ENCODE measurements at places on chromosomes 5 and 9.

GRCh38 chr5:93572608-93573353 is 8.2 kb downstream of the NR2F1-AS1 start:
- peak; percentile 72 for DNase-seq

DNA sequence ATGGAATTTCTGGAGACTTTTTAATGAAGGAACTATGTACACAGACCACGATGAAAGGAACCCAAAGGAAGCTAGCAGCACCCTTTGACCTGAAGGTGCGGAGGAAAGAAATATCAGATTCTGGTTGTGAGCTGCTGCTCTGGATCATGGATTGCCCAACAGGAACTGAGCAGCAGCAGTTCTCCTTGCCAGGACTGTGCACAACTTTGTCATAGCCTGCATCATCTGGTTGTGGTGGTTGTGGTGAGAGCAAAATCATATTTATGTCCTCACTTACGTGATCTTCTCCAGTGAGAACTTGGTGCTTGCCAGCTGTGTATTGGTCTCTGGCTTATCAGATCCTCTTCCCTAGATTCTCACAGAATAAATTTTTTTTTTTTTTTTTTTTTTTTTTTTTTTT is 70.7 kb upstream of the LPAR1 start:
- no peak for DNase-seq

GRCh38 chr9:98860871-98861293 is 53.4 kb downstream of the GALNT12 start:
- peak; percentile 67 for DNase-seq

GRCh38 chr5:54518146-54518817 is 723 bp downstream of the SNX18 start:
- DNase-seq: peak; percentile 66

- no peak for DNase-seq
Observed at GRCh38 chr9:713091-713490, 128.4 kb upstream of the DMRT1 start.
